Hippocampal formation (tissue), 2 donors: ENCODE measurements at places on chromosomes 1 and 21.

DNA sequence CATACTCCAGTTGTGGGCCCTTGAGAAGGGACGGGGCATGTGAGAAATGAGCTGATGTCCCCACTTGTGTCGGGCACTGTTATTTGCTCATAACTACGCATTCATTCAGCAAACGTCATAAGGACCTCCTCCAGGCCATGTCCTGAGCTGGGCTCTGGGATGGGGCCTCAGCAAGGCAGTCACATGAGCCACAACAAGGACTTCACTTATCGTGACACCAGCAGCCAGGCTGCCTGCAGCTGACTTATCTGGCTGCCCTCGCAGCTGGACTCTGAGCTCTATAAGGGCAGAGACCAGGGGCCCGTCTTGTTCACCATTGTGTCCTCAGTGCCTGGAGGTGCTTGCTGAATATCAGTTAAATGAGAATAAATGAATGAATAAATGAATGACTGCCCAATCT lies 37.5 kb upstream of the GRIK3 start:
- no peak for DNase-seq

DNA sequence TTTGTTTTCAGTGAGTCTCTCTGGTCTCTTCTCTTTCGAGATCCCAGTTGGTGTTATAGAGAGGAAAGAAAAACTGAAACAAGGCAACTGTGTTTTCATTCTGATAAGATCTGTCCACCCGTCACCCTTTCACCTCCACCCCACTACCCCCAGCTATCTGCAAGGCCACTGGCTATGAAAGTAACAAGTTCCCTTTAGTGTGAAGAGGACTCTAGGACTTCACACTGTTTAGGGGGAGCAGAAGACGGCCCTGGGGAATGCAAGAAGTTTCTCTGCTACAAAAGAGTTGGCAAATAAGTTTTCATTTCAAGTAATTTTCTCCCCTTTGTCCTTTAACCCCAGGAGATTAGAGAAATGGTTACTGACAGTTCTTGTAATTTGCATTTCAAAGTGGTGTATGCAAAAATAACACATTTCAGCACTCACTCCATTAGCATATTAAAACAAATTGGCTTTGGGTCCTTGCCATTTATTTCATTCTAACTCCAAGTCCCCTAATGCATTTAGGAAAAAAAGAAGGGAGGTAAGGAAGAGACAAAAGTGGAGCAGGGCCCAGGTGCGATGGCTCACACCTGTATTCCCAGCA lies 79.6 kb upstream of the PPM1J start:
- no peak for DNase-seq

DNA sequence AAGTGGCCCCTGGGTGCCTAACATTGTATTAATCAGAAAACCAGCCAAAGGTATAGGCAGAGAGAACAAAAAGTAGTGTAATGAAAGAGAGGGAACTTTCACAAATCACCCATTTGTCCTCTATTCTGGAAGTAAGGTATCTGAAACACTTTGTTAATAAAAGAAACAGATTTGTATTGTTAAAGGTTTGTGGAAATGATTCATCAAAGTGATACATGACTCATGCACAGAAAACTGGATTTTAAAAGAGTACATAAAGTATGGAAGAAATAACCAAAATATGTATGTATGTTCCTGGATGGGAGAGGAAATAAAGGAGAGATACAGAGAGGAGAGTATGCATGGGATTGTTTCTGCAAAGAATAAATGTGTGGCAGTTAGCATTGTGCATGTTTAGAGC lies 126.8 kb downstream of the RGS21 start:
- no peak for DNase-seq

DNA sequence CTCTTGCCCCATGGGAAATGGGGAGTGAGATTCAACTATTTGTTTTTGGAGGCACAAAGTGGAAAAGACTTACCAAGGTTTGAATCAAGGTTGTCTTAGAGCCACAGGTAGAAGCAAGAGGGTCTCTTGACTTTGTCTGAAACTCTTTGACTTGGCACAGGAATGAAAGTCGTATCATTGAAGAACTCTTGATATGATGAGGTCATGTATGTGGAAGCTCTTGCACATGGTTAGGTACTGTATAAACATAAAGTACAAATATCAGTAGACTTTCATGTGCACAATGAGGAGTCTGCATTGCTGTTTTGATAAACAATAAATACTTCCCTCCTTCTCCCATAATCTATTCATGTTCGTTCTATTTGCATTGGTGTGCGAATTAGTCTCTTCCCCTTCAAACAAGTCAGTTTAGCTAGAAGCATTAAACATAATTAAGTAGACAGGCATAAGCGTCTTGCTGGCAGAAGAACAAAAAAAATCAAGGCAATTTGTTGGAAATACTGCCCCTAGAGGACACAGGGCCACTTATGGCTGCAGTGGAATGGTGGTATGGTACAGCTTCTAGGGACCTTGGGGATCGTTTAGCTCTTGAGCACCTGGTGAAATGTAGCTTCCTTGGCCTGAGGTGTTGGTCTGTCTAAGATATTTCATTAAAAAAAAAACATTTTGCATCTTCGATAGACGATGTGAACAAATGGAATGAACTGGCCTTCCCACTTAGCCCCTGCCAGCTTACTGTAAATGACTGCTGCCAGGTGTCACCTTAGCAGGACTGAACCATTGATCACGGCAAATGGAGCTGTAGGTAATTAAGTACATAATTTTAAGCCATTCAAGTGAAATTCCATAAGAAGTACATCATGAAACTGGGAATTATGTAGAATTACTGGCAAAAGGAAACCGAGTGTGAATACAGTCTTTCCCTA lies 218.0 kb upstream of the GALNT2 start:
- no peak for DNase-seq

GRCh38 chr1:201769072-201769471 lies 59.9 kb upstream of the IPO9 start:
- no peak for DNase-seq

GRCh38 chr1:200183637-200184036 lies 156.1 kb downstream of the NR5A2 start:
- no peak for DNase-seq

- DNase-seq, result no peak
Observed at GRCh38 chr21:15841856-15842564, 112.2 kb downstream of the USP25 start.

DNA sequence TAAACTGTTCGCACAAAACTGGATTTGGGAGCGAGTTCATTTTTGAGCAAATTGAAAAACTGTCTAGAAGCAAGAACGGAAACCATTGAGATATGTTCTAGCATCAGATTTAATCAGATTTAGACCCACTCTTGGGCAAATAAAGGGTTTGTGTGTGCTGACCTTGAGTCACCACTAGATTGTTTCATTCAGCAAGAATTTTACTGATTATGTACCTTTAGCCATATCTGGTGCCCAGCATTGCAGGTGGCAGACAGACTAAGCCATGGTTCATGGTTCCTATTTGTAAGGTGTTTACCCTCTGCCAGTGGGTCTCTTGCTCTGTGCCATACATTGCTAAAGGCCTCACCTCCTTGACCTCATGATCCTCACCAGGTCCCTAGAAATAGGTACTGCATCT lies 1.4 kb downstream of the NUDC start:
- no peak for DNase-seq

DNA sequence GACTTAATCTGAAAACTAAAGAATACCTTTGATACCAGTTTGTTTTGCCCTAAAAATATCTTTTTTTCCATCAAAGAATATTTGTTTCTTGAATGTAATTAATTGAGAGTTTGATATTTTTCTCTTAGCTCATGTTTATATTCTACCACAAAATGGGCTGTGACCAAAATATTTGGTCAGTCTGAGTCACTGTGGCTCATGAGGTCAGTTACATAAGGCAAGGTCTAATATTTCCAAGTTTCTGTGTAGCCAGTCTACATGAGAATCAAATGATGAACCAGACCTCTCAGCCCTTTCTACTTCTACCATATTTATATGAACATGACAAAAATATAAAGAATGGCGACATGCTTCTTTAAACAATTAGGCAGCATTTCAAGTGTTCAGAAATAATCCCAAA lies 83.0 kb upstream of the IVNS1ABP start:
- no peak for DNase-seq

DNA sequence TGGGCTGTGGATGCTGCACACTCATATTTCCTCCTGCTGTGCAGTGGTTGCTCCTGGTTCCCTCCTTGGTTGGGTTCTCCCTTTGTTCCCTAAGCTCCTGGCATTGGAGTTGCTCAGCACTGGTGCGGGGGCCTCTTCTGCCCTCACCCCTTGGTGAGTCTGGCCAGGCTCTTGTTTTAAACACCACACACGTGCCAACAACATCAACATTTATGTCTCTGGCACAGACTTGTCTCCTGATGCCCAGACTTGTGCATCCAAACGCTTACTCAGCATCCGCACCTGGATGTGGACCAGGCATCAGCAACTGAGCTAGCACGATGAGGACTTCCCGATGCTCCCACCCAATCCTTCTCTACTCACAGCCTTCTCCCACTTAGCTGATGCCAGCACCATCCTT lies 627.6 kb downstream of the NPHP4 start:
- DNase-seq, result no peak

DNA sequence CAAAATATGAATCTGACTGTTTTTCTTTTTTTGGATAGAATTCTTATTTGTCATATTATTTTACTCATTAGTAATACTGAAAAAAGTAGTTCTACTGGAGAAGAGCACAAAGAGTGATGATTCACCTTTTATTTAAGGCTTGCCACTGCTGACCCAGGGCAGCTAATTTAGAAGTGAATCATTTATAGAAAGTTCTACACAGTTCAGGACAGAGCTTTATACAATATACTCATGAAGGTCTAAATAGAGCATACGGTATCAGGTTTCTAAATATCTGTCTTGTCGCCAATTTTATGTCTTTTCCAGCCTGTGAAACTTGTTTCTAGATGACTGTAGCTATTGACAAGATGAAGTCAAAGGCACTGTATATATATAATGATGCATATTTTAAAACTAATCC lies 25.0 kb downstream of the GIPC2 start:
- DNase-seq, result no peak

- no peak for DNase-seq
Observed at GRCh38 chr1:238658763-238659162, 727.6 kb upstream of the CHRM3 start.
